ENCODE measurements at places on chromosomes 3 and 15.

- DNase-seq = peak; percentile 54
Observed at GRCh38 chr3:174329321-174329720, 529.8 kb upstream of the NAALADL2 start.

DNA sequence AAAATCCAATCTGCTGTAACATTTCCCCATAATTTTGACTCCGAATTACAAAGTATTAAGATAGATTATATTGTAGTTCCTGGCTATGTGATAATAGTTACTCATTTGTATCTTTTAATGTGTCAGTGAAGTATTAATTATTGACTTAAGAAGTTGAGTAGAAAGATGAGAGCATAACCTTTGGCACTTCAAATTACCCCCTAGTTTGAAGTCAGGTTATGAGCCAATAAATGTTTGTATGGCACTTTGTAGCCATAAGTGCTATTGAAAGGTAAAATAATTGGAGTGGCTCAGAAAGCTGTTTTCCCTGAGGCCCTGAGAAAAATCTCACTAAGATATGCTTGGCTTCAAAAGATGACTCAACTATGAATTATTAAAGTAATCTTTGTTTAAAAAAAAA lies 31.0 kb downstream of the IREB2 start:
- no peak for DNase-seq

- DNase-seq = no peak
Observed at GRCh38 chr3:39903253-39903652, 93.8 kb downstream of the MYRIP start.

DNA sequence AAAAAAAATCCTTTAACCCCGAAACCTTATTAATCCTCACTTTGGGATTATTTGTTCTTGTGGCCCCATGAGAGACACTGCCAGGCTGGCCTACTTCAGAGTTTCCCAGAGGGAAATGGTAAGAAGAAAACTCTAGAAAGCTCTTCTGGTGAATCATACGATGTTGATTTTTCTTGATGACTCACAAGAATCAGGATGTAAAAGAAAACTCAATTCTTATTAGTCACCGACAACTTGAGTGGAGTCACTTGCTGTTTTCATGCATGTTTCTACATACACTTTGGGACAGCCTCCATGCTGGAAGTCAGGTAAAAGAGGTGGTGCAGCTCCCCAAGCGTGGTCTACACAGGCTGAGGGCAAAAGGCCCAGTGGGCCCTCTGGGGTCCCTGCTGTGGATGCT lies 42.8 kb downstream of the MYO5C start:
- peak; percentile 96 for DNase-seq

DNA sequence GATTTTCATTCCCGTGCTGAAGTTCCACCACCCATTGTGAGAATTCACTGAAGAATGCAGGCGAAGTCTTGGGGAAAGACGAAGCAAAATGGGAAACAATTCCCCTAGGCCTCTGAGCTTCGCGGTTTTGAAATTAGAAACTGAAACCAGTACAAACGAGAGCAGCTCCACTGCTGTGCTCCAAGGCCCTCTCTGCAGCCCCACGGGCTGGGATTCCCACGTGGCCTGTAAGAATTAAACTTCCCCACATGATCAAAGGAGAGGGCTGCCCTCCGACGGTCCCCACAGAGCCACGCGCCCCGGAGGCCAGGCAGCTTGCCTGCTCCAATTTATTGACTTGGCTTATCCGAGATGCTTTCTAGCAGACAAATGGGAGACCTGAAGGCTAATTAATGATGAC lies 144.0 kb downstream of the GREM1 start:
- peak; percentile 73 for DNase-seq

- DNase-seq = no peak
Observed at GRCh38 chr3:45583021-45583851, 11.3 kb upstream of the LIMD1 start.

DNA sequence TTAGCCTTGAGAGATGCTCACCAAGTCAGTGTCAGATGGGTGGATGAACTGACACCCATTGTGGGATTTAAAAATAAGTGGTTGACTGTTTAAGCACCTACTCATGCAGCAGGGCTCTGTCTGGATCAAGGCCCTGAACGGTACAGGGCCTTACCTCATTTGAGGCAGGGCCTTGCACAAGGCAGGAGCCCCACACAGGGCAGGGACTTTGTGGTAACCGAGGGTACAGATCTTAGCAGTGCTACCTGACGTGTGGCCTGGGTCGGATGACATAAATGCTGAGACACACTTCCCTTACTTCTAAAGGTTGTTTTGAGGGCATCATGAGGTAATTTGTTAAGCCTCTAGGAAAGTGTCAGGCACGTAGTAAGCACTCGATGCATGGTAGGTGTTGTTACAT lies 59.5 kb upstream of the PLXNA1 start:
- DNase-seq = no peak

GRCh38 chr3:56818156-56818985 lies 16.6 kb upstream of the ARHGEF3 start:
- DNase-seq = no peak

- DNase-seq = peak; percentile 32
Observed at GRCh38 chr3:140420621-140421357, 257.1 kb upstream of the TRIM42 start.

GRCh38 chr3:146542179-146542578 lies 2.2 kb downstream of the PLSCR1 start:
- DNase-seq = peak; percentile 65

DNA sequence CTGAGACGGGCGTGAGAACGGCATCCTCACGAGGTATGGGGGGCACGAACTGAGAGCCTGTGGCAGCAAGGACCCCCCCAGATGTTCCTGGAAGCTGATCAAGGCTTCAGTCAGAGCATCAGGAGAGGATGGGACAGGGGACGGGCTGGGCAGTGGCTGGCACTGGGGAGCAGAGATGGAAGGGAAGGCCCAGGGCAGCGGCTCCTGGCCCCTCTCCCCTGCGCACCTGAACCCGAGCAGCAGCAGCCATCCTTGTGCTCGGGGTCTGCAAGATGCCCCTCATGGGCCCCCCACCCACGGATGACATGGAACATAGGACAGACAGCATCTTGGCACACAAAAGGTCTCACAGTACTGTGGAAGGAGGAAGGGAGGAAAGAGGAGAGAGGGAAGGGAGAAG lies 51.3 kb downstream of the DHX30 start:
- no peak for DNase-seq

GRCh38 chr3:122100083-122100482 lies 44.9 kb downstream of the CD86 start:
- DNase-seq = no peak

DNA sequence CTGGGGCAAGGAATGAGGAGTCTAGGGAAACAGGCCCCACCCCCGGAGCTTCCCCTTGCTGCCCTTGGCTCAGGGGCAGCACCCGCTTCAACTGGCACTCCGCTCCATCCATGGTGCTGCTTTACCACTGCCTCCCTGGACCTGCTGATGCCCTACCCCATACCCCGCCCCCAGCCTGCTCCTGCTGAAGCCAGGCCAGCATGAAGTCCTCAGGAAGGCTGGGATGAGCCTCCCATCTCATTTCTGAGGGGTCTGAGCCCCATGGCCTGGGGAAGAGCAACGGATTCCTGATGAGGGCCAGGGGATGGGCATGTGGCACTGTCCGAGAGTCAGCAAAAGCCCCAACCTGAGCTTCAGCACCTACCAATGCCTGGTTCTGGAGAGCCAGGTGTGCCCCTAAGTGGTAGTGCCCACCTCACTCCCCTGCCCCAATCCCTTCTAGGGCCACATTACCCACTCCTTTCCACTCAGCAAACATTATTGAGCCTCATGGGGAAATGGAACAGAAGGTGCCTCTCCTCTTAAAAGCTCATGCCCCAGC lies 21.0 kb downstream of the SEC61A1 start:
- no peak for DNase-seq

- no peak for DNase-seq
Observed at GRCh38 chr3:106826791-106827311, 550.4 kb upstream of the CCDC54 start.

GRCh38 chr3:10764259-10765051 lies 51.6 kb upstream of the SLC6A11 start:
- no peak for DNase-seq

DNA sequence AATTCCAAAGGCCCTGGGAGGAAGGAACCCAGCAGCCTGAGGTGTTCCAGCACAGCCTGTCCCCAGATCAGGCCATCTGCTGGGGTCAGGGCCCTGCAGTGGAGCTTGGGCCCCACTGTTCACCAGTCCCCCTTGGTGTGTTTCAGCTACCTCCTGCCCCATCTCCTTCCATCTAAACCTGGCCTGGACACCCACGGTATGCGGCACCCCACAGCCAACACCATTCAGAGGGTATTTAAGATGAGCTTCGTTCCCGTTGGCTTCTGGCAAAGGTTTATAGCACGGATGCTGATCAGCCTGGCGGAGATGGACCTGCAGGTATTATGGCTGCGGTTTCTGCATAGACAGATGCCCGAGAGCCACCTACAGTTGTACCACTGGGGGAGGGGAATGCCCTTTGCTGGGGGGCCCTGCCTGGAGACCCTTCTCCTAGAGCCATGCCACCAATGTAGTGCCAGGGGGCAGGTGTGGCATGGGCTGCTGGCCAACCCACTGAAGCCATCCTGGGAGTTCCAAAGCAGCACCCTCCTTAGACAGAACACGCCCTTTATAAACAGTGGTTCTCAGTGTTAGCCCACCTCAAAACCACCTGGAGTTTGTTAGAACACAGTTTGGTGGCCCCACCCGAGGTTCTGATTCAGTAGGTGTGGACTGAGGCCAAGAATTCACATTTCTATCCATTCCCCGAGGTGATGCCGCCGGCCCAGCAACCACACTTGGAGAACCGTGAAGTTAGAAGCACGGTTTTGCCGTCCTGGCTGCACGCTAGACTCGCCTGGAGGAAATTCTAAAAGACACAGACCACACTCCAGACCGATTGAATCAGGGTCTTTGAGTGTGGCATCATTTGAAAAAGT lies 126.9 kb downstream of the LRRK1 start:
- DNase-seq = no peak

- DNase-seq = no peak
Observed at GRCh38 chr15:51505251-51505650, 117.3 kb downstream of the DMXL2 start.

DNA sequence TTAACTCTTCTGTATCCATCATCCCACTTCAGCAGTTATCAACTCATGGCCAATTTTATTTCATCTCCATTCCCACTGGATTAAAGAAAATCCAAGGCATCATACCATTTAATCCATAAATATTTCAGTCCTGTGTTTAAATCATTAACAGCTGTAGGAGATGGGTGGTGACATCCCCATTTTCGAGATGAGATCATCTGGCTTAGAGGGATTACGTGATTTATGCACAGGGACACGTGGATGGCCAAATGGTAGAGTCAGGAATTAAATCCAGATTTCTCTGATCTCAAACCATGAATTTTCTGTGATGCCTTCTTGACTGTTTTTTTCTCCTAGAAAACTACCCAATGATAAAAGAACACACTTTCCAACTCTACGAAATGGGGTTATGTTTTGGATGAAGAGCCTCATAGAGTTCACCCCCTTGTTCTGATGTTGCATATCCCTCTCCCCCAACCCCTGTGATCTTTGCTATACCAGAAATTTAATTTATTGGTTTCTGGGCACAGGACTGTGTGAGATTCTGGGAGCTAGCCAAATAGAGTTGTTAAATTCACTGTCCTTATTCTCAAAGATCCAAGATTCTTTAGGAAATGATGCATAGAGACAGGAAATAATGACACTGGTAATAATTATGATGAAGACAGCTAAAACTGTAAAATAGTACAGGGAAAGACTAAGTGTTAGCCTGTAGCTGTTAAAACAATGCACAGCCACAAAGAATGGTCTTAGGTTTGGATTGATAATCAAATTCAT lies 7.4 kb downstream of the ZNF589 start:
- DNase-seq = no peak

DNA sequence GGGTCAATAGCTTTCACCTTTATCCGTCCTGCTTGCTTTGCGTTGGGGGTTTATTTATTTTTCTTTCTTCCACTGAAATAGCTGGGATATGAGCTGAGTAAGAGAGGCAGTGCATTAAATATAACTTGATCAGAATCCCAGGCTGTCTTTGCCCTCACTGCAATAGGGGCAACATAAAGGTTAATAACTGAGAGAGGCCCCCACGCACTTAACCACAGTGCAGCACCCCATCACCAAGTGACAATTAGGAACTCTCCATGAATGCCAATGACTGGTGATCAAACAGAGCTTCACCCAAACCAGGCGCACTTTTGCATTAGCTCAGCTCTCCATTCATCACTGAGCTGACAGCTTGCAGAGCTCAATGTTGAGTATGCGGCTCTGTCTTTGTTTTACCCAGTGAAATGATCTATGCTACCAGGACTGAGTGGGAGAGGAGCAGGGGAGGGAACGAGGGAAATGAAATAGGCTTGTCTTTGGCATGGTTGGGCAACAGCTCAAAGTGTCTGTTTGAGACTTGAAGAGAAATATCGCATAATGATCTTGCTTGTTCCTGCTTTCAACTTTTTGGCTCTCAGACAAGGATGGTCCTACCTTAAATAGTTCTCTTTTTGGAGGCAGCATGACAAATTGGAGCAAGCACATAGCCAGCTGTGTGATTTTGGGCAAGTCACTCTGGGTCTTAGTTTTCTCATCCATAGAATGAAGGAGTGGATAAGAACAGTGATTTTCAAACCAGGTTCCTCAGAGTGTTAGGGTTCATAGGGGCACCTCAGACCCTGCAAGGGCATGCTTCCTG lies 14.5 kb upstream of the GLCE start:
- peak; percentile 21 for DNase-seq

GRCh38 chr3:74089814-74090213 lies 465.1 kb upstream of the PDZRN3 start:
- peak; percentile 9 for DNase-seq

GRCh38 chr3:137047240-137047639 lies 89.5 kb downstream of the IL20RB start:
- DNase-seq = no peak

GRCh38 chr15:88656760-88657221 lies 18.0 kb downstream of the ISG20 start:
- DNase-seq = no peak

DNA sequence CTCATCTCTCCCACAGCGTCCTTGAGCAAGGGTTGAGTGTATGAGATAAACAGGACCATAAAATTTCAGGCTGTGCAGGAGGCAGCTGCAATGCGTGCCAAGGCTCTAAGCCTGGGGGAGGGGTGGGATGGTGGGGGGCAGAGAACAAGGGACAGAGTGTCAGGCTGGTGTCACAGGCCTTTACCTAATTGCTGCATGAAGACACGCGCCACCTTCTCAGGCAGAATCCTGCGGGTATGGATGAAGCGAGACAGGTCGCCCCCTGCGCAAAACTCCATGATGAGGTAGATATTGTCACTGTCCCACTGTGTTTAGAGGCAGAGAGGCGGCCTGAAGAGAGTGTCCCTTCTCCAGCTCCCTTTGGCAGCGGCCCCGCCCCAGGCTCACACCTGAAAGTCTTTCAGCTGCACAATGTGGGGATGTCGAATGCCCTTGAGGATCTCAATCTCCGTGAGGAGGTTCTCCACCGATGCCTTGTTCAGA lies 1.0 kb downstream of the ULK3 start:
- DNase-seq = no peak

DNA sequence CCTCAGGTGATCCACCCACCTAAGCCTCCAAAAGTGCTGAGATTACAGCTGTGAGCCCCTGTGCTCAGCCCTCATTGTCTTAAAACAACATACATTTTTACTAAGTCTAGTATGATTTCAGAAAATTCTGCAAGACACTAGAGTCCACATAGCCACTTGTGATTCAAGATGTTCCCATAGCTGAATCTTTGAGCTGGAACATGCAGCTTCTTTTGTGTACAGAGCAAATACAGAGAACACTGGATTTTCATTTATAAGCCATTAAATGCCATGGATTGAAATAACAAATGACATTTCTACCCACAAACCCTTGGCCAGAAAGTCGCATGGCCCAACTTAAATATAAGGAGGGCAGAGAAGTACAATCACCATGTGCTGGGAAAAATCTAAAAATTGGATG lies 1489.2 kb upstream of the GBE1 start:
- no peak for DNase-seq
